ENCODE measurements at places on chromosomes 2 and 18. TPM values are rescaled to one million over a fixed set of nuclear protein-coding genes. Genes with fewer than 3 reads are reported as not detected.

The EVX2 gene
- total RNA-seq = not detected

The CCDC74A gene
- 0.27 TPM for total RNA-seq

The GPD2 gene
- 17.2 TPM for total RNA-seq

The PSMA8 gene
- total RNA-seq = under 0.01 TPM

The ATIC gene
- total RNA-seq = 19.1 TPM
